SIG-M5 (cell line): ENCODE measurements at places on chromosomes 5 and 9.
A peak's percentile ranks its signal among the peaks of the same experiment; 100 is the strongest.

DNA sequence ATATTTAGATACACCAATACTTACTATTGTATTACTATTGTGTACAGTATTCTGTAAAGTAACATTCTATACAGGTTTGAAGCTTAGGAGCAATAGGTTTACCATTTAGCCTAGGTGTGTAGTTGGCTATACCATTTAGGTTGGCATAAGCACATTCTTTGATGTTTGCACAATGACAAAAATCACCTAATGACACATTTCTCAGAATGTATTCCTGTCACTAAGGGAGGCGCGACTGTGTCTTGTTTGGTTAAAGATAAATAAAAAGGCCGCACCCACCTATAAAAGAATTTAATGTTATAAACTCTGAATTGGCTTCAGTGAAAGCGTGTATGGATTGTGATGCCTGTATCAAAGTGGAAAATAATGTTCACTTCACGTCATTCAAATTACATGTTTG lies 1815.4 kb upstream of the CDH6 start:
- no peak for DNase-seq

DNA sequence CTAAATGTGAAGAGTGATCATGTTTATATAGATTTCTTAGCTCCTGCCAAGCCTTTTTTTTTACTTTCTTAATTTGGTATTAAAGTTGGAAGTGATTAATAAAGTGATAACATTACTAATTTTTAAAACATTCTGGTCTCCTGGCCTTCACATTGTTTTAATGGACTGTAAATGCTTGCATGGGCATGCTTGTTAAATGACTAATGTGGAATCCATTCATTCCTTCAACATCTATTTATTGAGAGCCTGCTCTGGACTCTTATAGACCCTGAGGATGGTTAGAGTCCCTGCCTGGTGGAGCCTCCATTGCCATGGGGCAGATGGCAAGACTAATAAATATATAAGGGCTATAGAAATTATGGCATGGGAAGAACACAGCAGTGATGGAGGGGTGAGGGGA lies 103.5 kb downstream of the NTRK2 start:
- no peak for DNase-seq

DNA sequence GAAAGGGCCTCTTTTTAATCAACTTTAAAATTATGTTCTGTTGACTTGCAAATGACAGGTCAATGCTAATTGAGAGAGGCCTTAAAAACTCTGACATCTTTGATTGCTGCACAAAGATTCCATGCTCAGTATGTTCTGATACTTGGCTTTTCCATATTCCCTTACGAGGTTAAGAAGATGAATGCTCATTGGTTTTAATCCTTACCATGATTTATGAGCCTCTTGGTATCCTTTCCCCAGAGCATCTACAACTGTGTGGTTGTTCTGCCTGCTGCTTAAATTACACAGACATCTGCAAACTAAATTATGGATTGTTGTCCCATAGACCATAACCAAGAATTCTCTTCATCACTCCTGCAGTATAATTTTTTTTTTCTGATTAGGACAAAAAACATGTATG lies 352.6 kb downstream of the CDH12 start:
- no peak for DNase-seq

DNA sequence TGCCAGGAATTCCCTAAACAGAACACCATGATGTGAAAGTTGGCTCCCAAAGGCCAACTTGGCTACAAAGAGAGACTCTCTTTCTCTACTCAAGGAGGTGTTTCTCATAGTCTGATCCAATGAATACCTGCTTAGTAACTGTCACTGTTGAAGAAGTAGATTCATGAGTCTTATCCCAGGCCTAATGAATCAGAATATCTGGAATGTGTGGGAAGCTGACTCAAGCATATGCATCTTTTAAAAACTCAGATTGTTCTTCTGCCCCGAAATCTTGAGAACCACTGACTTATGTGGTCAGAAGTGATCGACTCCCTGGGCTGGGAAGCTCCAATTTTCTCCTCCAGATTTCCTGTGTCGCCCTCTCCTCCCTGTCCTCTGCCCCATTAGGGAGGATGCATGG lies 345.6 kb downstream of the PLK2 start:
- DNase-seq: no peak

- DNase-seq: peak; percentile 28
Observed at GRCh38 chr9:115006660-115007059, 76.3 kb upstream of the TNFSF8 start.

- no peak for DNase-seq
Observed at GRCh38 chr5:3118340-3118739, 366.9 kb upstream of the IRX2 start.

- DNase-seq: no peak
Observed at GRCh38 chr9:123775289-123776284, 154.3 kb downstream of the DENND1A start.

DNA sequence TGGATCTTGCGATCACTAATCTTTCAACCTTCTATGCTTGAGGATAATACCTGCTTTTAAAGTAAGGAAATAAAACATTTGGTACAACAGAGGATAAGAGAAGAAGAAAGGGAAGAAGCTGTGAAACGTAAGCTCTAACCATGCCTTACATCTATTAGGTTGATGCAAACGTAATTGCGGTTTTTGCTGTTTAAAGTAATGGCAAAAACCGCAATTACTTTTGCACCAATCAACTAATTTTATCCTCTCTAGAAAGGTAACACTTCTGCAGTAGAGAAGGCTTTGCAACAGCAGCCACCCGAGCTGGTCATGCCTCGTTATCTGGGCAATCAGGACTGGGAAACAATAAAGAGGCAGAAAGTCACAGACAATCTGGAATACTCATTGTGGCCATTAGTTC lies 224.1 kb downstream of the MED10 start:
- no peak for DNase-seq

- DNase-seq: no peak
Observed at GRCh38 chr9:134632329-134632728, 9.3 kb upstream of the COL5A1 start.

DNA sequence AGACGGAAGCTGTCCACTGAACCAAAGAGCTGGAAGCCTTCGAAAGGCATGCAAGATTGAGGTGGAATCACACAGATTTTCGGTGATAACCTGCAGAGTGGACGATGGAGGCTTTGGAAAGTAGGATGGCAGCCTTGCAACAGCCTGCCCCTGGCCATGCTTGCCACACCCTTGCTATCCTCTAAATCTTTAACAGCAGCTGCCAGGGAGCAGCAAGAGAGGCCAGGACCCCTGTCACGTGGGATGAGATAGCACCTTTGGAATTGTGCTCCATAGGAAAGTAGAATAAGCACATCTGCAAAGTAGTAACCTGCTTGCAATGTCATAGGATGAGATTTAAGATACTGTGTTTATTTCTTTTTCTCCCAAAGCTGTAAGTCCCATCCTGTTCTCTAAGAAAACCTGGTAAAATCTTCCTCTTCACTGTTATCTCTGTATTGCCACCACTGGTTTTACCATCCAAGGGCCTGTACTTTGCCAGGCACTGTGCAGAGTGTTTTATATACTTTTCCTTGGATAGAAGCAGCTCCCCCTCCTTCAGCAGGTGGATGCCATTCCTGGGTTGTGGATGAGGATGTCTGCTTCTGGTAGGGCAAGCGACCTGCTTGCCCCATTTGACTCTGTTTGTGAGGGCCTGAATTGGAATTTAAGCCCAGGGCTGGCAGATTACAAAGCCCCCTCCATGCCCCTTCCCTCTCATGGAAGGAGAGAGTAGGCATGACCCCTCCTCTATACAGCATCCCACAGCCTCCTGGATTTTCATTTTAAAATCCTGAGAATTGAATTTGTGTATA lies 10.1 kb downstream of the TRIO start:
- no peak for DNase-seq

DNA sequence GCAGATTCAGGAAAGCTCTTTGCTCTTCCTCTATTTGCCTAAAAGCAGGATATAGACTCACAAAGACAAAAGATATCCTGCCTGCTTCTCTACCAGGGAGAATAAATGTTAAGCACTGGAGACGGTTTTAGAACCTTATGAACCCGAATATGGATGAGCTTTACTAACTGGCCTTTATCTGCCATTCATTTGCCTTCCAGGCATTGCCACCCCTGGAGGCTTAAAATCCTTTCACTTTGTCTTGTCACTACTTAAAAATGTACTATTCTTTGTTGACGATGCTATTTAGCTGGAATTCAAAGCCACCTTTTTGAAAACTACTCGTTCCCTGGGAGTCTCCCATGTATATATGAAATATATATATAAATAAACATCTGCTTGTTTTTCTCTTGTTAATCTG lies 23.2 kb upstream of the LVRN start:
- no peak for DNase-seq

- DNase-seq: no peak
Observed at GRCh38 chr9:129141066-129142041, 30.1 kb downstream of the PTPA start.

DNA sequence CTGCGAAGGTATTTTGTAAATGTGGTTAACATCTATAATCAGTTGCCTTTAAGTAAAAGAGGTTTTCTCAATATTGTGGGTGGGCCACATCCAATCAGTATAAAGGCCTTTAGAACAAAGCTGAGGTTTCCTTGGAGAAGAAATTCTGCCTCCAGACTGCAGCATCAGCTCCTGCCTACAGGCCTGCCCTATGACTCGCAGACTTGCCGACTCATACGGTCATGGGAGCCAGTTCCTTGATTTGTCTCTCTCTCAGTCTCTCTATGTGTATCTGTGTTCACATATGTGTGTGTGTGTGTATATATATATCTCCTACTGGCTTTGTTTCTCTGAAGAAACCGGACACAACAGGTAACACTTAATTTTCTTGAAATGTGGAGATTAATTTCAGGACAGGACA lies 45.3 kb downstream of the SLC36A1 start:
- no peak for DNase-seq

DNA sequence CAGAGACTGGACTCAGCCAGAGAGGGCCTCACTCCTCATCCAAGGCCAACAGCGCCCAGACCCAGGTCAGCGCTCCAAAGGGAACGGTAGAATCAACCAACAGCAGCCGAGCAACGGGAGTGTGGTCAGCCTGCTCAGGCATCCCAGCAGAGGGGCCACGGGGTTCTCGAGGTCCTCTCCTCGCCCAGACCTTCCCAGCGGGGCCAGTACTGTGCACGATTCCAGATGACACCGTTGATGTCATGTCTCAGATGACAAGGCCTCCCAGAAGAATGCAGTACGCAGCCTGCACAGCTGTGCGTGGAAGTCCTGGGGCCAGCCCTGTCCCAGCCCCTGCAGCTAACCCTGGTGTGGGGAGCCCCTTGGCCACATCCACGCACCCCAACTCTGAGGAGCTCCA lies 141.0 kb upstream of the PPP1R26 start:
- DNase-seq: no peak

- no peak for DNase-seq
Observed at GRCh38 chr9:87592554-87593358, 95.1 kb downstream of the DAPK1 start.

- DNase-seq: no peak
Observed at GRCh38 chr5:542319-543311, 18.4 kb upstream of the SLC9A3 start.

GRCh38 chr5:83549674-83550073 lies 78.1 kb downstream of the VCAN start:
- DNase-seq: no peak

DNA sequence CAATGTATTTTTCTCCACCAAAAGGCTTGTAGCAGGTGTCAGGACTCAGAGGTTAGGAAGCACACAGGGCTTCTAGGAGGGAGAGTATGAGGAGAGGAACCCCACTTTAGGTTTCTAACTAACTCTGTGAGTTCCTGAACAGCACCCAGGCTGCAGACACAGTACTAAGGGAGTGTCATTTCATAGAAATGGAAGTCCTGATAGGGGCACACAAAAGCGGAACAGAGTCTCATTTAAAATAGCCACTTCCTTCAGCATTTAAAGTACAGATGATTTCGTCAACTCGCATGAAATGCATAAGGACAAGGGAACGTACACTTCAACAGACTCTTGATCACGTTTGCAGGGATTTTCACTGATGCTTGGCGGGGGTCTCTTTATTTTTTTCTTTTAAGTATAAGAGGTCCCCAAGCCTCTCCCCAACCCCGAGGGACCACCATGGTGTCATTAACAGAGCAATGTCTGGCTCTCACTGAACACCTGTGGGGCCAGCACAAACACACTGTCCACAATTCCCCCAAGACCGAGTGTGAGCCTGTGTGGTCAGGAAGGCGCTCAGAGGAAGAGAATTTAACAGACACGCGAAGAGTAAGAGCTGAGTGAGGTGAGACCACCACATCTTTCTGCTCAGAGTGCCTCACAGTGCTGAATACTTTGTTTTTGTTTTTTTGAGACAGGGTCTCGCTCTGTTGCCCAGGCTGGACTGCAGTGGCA lies 82.3 kb downstream of the SECISBP2 start:
- DNase-seq: peak; percentile 61

DNA sequence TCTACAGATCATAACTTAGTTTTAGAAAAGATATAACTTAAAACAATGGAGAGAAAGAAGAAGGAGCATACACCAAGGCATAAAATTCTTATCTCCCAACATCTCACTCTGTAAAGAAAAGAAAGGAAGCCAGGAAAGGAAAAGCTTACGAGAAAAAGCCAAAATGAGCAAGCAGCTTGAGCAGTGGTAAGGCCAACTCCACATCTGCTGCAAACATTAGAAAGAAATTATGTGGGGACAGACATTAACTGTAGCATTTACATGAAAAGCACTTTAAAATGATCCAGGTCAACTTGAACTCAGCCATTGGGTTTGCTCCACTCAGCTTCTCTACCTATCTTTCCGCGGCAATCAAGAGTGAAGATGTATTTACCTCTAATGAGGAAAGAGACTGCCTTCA lies 176.9 kb downstream of the BNC2 start:
- no peak for DNase-seq

DNA sequence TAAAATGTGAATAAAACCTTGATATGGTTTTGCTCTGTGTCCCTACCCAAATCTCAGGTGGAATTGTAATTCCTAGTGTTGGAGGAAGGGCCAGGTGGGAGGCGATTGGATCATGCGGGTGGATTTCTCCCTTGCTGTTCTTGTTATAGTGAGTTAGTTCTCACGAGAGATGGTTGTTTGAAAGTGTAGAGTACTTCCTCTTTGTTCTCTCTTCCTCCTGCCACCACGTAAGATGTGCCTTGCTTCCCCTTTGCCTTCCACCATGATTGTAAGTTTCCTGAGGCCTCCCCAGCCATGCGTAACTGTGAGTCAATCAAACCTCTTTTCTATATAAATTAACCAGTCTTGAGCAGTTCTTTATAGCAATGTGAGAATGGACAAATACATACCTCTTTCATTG lies 34.9 kb downstream of the TARS1 start:
- no peak for DNase-seq

DNA sequence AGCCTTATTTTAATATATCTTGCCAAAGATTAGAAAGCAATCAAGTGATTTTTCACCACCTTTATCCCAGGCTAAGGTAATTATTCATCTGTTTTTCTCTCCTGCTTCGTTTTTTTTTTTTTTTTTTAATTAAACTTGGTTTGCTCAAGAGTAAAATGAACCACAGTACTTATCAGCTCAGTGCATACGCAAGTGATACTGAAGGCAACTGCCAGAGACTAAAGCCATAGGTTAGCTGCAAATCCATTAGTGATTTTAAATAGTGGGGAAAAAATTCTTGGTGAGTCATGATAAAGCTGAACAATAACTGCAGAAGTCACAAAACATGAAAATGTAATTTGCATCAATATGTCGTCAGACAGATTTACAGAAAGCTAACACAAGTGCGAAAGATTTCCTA lies 829.1 kb downstream of the PTPRD start:
- DNase-seq: no peak

- DNase-seq: no peak
Observed at GRCh38 chr5:93330506-93330905, 250.5 kb downstream of the NR2F1-AS1 start.

GRCh38 chr9:99824378-99825171 lies 2.9 kb downstream of the NR4A3 start:
- no peak for DNase-seq

- no peak for DNase-seq
Observed at GRCh38 chr5:150272531-150272930, 17.0 kb downstream of the CAMK2A start.
